ENCODE measurements at places on chromosomes 16 and 17.

DNA sequence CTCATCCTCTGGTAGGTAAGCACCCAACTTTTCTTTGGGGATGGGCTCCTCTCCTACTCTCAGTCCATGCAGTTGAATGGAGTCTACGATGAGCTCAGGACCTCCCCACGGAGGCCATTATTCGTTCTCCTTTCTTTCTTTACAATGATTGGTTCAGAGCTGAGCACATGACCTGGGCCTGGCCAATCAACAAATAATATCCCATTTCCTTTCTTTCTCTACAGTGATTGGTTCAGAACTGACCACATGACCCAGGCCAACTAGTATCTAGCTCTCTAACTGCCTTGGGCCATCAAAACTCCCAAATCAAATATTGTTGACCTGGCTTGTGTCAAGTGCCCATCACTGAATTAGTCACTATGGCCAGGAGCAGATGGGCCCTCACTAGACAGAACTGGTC, 129.2 kb downstream of the USP31 start:
- no peak for DNase-seq

DNA sequence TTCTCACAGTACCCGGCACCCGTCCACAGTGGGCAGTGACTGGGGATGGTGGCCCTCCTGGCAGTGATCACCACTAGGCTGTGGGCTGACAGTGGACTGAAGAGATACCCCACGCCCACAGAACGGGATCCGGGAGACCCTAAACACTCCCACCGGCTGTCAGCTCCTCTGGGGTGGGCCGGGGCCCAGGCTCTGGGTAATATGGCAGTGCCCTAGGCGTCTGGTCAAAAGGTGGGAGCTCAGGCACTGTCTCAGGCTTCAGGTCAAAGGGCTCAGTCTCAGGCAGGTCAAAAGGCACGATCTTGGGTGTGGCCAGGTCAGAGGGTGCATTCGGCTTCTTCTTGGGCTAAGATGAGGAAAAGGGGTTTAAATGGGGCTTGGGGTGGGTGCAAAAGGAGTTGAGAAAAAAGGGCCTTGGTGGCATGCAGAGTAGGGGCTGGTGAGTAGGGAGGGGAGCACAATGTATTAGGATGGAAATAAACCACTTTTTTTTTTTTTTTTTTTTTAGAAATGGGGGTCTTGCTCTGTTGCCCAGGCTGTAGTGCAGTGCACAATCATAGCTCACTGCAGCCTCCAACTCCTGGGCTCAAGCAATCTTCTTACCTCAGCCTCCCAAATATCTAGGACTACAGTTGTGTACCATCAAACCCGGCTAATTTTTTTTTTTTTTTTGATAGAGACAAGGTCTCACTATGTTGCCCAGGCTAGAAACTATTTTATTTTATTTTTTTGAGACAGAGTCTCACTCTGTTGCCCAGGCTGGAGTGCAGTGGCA, 11.0 kb downstream of the CAVIN1 start:
- DNase-seq: no peak

DNA sequence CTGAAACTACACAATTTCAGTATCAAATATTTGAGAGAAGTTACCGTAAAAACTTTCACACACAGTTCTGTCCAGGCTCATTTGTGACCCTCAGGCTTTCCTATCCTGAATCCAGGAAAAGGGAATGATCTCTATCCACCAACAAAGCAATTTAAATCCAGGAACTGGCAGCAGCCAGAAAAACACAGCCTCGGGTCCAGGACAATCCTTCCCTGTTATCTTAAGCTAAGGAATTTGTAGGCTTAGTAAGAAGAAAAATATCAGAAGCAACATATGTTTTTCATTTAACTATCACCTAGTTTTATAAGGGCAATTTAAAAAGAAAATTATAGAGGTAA, 47.1 kb downstream of the TEX2 start:
- DNase-seq: no peak

- peak; percentile 8 for DNase-seq
Observed at GRCh38 chr16:79451196-79451816, 149.2 kb downstream of the MAF start.

DNA sequence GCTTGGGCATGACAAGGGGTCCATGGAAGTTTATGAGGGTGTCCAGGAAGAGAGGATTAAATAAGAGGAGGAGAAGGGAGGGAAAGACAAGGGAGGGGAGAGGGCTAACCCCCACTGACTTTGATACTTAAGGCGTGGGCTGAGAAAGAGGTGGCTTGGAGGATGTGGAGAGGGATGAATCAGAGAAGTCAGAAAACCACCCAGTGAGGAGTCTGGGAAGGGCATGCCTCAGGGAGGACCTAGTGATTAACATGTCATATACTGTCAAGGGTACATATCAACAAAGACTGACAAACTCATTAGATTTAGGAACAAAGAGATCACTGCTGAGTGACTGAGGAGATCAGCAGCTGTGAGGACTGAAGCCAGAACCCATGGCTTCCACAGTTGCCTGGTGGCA, 145.4 kb downstream of the IRX5 start:
- no peak for DNase-seq

GRCh38 chr17:3528880-3529511, 28.6 kb downstream of the TRPV3 start:
- no peak for DNase-seq

DNA sequence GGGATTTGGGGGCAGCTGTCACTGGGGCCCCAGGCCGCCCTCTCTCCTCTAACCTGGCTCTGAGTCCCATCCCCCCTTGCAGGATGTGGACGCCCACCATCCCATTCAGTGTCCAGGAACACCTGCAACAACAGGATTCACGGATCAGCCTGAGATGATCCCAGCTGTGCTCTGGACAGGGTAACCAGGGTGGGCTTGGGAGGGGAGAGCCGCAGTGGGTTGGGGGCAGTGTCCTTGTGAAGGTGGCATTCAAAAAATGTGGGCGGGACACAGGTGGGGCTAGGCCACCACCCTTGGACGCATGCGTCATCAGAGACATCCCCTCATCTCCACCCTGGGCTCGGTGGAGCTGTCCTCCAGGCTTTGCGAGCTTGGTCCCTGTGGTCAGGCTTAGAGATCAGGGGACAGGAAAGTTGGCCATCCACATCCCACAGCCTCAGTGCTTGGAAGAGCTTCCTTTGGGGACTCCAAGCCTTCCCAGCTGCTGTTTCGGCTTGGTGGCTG, 19.1 kb downstream of the DEXI start:
- DNase-seq: no peak

GRCh38 chr16:51433599-51433998, 282.5 kb upstream of the SALL1 start:
- no peak for DNase-seq

DNA sequence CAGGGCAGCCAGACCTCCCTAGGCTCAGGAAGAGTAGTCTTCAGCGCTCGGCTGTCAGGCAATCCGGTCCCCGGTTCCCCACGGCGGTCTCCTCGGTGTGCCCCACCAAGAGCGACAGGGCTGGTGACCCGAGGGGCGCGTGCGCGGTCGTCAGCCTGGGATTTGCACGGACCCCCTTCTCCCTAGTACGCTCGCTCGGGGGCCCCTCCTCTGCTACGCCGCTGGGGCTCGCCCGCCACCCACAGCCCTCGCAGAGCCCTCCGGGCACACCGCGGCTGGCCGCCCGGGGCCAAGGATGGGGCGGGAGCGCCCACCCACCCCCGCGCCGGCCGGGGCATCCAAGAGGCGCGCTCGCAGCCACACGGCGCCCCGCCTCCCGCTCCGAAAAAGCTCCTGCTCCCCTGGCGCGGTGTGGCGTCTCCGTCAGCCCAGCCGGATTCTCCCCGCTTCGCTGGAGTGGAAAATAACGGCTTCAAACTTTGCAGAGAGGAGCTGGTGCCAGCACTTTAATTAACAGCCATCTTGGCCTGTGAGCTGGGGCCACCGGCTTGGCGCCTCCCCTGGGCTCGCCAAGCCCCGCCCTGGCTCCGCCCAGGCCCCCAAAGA, 2.1 kb upstream of the C1QL1 start:
- DNase-seq: no peak

GRCh38 chr17:44793885-44794842, 35.4 kb downstream of the ADAM11 start:
- DNase-seq: no peak

DNA sequence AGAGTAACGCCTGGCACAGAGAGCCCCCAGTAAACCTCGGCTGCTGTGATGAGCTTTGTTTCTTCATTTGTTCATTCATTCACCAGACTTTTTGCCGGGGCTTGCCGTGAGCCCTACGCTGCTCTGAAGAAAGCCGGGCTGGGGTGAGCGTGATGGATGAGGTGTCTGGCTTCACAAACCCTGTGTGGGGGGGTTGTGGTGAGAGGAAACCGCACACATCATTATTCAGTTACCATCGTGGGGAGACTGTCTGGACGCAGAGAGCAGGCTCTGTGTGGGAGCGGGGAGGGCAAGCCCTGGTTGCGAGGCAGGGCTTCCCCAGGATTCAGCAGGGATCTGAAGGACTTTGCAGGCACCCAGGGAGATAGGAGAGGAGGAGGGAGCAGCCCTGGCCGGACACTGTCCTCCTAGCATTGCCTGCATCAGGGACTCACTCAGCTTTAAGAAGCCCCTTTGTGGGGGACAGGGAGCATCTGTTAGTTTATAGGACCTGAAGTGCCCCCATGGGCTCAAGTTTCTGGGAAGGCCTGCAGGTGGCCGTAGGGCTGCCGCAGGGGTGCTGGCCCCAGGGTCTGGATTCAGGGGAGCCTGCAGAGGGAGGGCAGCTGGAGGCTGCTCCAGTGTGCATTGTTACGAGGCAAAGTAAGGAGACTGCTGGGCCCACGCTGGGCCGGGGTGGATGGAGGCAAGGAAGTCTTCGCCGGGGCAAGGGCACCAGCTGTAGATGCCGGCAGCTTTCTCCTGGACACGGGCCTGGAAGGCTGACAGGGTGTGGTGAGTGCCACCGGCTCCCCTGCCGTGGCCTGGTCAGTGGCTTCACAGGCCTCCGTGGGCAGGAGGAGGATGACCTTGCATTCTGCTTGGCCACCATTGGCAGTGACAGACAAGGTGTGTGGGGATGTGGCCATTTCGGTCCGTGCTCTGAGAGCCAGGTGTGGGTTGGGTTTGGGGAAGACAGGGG, 334.5 kb downstream of the SEC14L1 start:
- DNase-seq: peak; percentile 62

- no peak for DNase-seq
Observed at GRCh38 chr16:16163571-16163970, 59.7 kb downstream of the ABCC6 start.

GRCh38 chr17:8137645-8138373, 13.9 kb upstream of the HES7 start:
- no peak for DNase-seq

GRCh38 chr16:77919761-77920415, 102.5 kb upstream of the CLEC3A start:
- DNase-seq: no peak

DNA sequence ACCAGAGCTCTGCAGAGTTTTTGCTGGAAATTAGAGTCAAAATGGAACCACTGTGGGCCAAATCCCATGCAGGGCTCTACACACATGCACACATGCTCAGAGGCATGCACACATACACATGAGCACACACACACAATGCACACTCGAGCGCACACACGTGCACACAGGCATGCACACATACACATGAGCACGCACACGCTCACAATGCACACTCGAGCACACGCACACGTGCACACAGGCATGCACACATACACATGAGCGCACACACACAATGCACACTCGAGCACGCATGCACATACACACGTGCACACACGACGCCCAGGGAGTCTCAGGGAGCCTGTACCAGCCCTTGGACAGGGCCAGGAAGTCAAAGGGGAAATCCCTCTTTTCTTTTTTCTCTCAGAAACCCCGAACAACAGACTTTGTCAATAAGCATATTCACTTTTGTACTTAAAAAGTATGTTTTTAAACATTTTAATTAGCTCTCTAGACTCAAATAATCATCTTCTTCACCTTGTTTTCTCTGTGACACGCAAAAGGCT, 8.5 kb upstream of the METRNL start:
- DNase-seq: no peak

GRCh38 chr17:47199627-47200324, 9.4 kb upstream of the MYL4 start:
- DNase-seq: no peak

DNA sequence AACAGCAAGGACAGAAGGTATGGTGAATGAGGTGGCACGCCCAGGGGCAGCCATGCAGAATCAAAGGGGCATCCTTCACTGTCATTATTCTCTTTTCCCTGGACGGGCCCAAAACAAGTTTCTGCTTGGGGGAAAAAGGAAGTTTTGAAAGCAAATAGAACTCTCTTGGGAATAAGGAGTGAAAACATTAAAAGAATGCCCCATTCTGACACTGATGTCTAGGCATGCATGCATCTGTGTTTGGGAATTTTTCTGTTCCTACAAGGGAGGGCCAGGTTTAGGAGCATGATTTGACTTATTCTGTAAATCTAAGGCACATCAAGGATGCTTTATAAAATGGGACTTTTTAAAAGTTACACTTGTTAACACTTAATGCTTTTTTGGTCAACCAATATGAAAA, 34.3 kb upstream of the SLC12A3 start:
- DNase-seq: no peak

DNA sequence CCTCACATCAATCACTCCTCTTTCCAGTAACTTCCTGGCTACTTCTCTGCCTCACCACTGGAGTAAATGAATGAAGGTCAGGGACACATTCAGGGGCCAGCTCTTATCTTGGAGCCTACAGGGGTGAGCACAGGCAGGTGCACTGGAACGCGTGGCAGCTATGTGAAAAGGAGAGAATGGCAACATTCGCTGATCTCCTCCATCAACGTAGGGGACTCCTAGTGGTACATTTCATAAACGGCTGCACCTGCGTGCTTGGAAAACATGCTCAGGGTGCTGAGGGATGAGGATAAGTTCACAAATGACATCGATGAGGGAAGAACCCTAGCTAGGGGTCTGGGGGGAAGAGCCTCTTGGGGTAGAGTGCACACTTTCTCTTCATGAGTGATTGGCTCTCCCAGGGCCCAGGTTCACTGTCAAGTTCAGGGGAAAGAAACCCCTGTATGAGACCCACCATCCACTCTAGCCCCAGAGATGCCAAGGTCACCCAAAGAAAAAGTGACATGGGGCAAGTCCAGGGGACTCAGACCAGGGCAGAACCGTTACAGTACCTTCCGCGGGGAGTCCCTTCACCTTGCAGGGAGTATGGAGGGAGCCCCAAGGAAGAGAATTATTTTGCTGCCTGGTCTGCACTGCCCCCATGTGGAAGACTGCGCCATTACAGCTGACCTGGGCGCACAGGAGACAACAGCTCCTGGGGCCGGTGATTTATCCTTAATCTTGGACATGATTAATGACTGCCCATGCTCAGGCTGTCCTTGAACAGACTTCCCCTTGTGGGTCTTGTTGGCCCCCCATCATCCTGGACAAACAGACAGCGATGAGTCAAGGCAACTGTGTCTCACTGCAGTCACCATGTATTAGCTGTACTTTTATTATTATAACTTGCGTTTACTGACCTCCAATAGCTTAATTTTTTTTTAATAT, 30.1 kb downstream of the VAC14 start:
- peak; percentile 28 for DNase-seq
